CD8-positive, alpha-beta T cell (primary cell): ENCODE measurements at places on chromosomes 12 and 14. TPM values are rescaled to one million over a fixed set of nuclear protein-coding genes. Genes with fewer than 3 reads are reported as not detected.

RILPL2 gene
- 3.4 TPM for total RNA-seq

RPGRIP1 gene
- total RNA-seq: not detected

NID2 gene
- not detected for total RNA-seq

ERBB3 gene
- 1.5 TPM for total RNA-seq

RERGL gene
- not detected for total RNA-seq

SERPINA12 gene
- not detected for total RNA-seq

TOMM20L gene
- total RNA-seq: 0.92 TPM

KRT6A gene
- total RNA-seq: not detected

ARF3 gene
- 36.4 TPM for total RNA-seq

SYNDIG1L gene
- not detected for total RNA-seq

ITGB7 gene
- total RNA-seq: 108 TPM

ANKRD52 gene
- 27.7 TPM for total RNA-seq

EIF2S3B gene
- total RNA-seq: 1.4 TPM

ADCY4 gene
- total RNA-seq: 7.9 TPM

CLEC2A gene
- total RNA-seq: not detected

PPP1R36 gene
- not detected for total RNA-seq

RPS6KA5 gene
- 17.7 TPM for total RNA-seq

PTPRO gene
- total RNA-seq: 1.00 TPM

TSPAN19 gene
- total RNA-seq: not detected

RARG gene
- 16.5 TPM for total RNA-seq

ADAMTS20 gene
- not detected for total RNA-seq

INHBE gene
- not detected for total RNA-seq

ZNF891 gene
- total RNA-seq: 4.5 TPM

ZFHX2 gene
- 0.24 TPM for total RNA-seq
